Activated CD4-positive, alpha-beta T cell treated with anti-CD3 and anti-CD28 coated beads for 24 hours (primary cell): ENCODE measurements at places on chromosomes 5 and 9.

- DNase-seq = no peak
Measured at GRCh38 chr9:89872913-89873707, 268.3 kb downstream of the GADD45G start.

DNA sequence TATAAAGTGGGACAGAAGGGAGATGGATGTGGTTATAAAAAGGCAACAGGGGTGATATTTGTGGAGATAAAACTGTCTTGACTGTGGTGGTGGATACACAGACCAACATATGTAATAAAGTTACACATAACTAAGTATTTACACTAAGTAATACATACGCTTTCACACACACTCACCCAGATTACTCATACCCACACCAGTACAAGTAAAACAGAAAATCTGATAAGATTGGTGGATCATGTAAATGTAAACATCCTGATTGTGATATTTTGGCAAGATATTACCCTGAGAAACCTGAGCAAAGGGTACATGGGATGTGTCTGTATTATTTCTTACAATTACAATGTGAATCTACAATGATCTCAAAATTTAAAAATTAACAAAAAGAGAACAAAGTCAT lies 53.3 kb upstream of the SLIT3 start:
- no peak for DNase-seq

- no peak for DNase-seq
Measured at GRCh38 chr9:36210722-36211121, 20.0 kb downstream of the CLTA start.

GRCh38 chr5:61675015-61675692 lies 343.1 kb downstream of the ZSWIM6 start:
- DNase-seq = no peak

- no peak for DNase-seq
Measured at GRCh38 chr9:130363755-130364404, 80.9 kb upstream of the ASS1 start.

- no peak for DNase-seq
Measured at GRCh38 chr9:121699571-121700164, 48.2 kb downstream of the DAB2IP start.

- no peak for DNase-seq
Measured at GRCh38 chr9:15206903-15207696, 99.9 kb downstream of the TTC39B start.

DNA sequence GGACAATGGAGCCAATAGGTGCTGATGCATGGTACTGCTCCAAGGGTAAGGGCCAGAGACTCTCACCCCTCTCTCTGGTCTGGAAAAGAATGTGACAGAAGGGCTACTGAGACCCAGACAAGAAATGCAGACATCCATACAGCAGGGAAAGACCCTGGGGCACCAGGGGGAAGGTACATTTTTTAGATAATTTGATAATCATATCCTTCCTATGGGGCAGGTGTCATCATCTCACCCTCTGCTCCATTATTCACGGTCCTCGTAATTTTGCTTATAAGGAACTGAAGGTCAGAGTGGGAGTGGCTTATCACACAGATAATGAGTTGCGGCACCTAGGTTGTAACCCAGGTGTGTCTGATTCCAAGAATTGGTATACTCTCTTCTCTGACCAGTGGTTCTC lies 90.0 kb downstream of the TRIM32 start:
- no peak for DNase-seq

DNA sequence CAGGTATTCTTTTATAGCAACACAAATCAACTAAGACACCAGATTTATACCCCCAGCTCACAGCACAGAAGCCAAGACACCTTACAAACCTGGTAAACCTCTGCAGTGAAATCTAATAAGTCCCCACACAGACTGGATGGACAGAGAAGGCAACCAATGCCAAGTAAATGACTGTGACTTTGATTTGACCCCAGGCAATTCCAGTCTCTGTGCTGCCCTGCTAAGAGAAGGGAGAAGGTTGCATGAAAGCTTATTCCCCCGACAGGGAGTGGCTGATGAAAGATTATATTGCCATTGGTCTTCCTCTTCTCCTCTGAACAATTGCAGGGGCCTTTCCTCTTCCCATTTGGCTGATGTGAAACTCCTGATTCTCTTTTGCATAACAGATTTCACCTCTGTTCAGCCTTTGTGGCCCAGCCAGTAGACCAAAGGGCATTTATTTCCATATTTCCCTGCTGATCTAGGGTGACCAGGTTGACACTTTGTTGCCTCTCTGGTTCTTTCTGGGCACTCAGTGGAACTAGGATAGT lies 107.6 kb downstream of the ADRB2 start:
- DNase-seq = no peak

GRCh38 chr9:4258320-4259090 lies 41.4 kb downstream of the GLIS3 start:
- no peak for DNase-seq

GRCh38 chr5:171593401-171593800 lies 174.0 kb downstream of the FGF18 start:
- no peak for DNase-seq

DNA sequence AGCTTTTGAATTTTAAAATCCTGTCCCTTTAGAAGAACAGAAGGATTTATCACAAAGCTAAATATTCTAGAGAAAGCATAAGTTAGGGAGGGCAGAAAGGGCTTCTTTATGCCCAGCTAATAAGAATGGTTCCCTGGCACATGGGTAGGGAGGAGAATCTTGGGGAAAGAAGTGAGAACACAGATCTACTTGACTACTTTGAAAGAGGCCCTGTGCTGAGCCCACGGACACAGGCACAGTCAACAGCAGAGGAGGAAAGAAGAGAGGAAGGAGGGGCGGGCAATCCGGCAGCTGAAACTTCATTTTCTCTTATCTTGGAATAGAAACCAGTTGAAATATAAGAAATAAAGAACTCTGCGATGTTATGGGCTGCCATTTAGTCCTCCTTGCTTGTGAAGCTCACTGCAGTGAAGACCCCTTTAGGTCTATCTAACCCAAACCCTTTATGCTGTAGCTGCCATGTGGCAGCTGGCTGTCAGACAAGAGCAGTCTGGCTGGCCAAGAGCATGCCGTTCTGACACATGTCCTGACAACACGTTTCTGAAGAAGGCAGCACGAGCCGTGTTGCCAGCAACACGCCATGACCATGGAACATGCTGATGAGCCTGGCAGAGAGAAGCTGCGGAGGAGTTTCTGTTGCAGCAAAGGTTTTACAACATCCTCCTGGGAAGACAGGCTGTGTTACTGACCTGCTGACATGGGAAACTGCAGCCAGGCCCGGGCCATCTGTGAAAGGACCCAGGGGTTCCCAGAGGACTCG lies 34.2 kb downstream of the ABLIM3 start:
- no peak for DNase-seq

DNA sequence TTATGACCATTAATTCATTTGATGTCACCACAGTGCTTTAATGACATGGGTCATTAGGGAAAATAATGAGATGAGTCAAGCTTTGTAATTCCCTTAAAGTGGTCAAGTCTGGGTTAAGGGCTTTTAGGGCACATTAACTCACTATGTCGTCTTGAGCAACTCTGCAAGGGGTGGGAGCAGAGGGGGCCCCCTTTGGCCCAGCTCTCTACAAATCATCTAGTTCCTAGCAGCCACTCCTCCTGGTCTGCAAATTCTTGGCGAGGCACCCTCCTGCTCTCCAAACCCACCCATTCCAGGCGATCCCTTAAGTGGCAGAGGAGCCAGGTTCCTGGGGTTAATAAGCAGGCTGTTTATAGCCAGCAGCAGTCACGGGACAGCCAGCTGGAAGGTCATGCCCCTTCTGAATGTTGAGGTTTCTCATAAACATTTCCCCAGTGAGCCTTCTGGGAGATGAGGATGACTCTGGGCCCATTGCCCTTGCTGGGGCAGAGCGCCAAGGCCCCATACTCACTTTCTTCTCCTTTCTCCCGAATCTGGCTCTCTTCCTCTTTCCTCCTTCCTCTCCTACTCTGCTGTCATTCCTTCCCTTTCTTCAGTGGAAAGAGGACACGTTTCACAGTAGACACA lies 14.3 kb upstream of the GPX3 start:
- no peak for DNase-seq

DNA sequence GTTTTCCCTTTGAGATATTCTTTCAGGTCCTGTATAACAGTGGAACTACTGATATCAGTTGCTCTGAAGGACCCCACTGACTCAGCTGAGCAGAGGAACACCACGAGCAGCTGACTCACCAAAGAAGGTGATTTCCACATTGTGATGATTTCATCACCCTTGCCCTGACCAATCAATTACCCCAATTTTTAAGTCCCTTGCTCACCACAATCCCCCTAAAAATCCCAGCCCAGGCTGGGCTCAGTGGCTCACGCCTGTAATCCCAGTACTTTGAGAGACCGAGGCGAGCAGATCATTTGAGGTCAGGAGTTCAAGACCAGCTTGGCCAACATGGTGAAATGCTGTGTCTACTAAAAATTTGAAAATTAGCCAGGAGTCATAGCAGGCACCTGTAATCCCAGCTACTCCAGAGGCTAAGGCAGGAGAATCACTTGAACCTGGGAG lies 125.3 kb upstream of the ABCA1 start:
- DNase-seq = peak; percentile 21

GRCh38 chr5:14148890-14149671 lies 5.9 kb downstream of the TRIO start:
- DNase-seq = no peak

GRCh38 chr5:153551537-153552079 lies 61.1 kb downstream of the GRIA1 start:
- DNase-seq = no peak

- no peak for DNase-seq
Measured at GRCh38 chr9:4555236-4555635, 65.0 kb downstream of the SLC1A1 start.

GRCh38 chr5:160555581-160555970 lies 133.9 kb downstream of the PTTG1 start:
- no peak for DNase-seq

GRCh38 chr9:22158271-22158670 lies 149.2 kb upstream of the CDKN2B start:
- DNase-seq = no peak

- DNase-seq = no peak
Measured at GRCh38 chr9:72480921-72481320, 40.5 kb upstream of the TMC1 start.

- DNase-seq = no peak
Measured at GRCh38 chr5:84487963-84488362, 103.3 kb upstream of the EDIL3 start.

DNA sequence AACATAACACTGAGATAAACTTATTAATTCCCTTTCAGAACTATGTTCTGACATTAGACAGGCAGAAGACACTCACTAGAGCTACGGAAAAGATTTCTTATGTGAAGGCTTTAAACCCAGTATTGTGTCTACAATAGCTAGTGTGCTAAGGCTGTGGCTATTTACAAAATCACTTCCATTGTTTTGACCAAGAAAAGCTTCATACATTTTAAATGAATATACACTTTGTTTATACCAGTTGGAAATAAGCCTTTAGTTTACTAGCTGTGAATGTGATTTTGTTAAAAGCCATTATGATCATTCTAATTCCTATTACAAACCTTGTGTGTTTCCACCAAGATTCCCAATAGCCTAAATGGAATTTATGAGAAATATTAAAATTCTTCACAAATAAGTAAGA lies 83.0 kb downstream of the AGTPBP1 start:
- DNase-seq = no peak

DNA sequence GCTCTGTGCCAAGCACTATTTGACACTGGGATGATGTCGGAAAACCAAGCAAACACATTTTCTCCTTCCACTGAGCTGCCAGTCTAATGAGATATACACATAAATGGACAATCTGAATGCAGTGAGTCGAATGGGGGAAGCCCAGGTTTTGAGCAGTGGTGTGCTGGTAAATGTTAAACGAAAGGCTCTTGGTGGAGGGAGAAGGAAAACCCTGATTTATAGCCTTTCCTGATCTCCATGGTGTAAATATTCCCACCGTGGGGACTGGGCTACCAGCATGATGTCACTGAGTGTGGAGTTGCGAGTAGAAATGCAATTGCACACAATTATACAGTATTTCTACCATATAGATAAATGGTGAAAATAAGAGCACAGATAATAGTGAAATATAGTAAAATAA lies 5.0 kb upstream of the GSN start:
- no peak for DNase-seq

- no peak for DNase-seq
Measured at GRCh38 chr5:103259705-103260355, 1.3 kb downstream of the MACIR start.

DNA sequence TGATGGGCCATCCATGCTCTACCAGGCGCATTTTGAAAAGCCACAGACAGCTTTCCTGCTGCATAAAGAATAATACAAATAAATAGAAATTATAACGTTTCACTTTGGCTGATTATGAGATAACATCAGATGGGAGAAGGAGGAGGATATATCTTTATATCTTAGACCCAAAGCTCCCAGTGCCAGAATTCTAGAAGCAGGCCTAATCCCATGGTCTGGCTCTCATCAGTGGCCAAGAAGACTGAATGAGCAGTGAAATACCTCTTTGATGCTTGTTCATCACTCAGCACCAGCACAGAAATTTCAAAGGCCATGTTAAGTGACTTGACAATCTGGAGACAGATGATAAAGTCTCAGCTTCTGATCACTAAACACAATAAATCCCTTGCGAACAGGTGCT lies 107.6 kb downstream of the PPP2R2B start:
- DNase-seq = no peak

DNA sequence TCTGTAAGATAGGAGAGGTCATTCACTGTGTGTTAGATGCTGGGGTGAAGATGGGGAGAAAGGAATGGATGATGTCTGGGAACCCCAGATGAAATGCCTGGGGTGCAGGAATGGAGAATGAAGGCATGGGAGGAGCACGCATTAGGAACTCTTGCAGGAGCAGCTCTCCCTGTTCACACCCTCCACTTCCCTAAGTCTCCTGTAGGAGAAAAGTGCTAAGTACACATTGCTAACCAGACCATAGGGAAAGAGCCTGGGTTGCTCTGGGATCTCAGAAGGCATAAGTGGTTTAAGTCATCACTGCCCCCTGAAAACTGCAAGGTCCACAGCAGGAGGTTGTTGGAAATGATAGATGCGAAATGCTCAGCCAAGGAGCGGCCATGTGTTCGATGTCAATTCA lies 163.1 kb downstream of the SEC61B start:
- DNase-seq = no peak

GRCh38 chr5:93360436-93361088 lies 220.5 kb downstream of the NR2F1-AS1 start:
- DNase-seq = no peak

- no peak for DNase-seq
Measured at GRCh38 chr5:164336906-164337305, 831.5 kb downstream of the MAT2B start.

- no peak for DNase-seq
Measured at GRCh38 chr9:570187-570586, 271.3 kb upstream of the DMRT1 start.

DNA sequence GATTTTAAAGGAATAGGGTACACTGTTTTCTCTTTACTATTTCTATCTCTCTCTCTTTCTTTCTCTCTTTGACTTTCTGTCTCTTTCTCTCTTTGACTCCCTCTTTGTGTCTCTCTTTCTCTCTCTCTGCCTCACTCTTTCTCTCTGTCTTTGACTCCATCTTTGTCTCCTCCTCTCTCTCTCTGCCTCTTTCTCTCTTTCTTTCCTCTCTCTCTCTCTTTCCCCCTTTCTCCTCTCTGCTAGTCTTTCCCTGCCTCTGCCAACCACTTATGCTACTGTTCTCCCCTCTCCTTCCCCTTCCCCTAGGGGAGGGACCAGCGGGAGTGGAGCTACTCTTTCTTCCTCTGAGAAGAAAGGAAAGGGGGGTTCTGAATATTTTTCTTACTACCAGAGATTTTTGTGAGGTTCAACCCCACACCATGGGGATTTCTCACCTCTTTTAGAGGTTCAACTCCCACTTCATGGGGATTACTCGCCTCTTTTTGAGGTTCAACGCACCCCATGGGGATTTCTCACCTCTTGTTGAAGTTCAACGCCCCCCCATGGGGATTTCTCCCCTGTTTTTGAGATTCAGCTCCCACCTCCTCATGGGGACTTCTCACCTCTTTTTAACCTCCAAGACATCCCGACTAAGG lies 309.9 kb downstream of the NR3C1 start:
- DNase-seq = no peak
